ENCODE measurements at places on chromosomes 12 and 14.

DNA sequence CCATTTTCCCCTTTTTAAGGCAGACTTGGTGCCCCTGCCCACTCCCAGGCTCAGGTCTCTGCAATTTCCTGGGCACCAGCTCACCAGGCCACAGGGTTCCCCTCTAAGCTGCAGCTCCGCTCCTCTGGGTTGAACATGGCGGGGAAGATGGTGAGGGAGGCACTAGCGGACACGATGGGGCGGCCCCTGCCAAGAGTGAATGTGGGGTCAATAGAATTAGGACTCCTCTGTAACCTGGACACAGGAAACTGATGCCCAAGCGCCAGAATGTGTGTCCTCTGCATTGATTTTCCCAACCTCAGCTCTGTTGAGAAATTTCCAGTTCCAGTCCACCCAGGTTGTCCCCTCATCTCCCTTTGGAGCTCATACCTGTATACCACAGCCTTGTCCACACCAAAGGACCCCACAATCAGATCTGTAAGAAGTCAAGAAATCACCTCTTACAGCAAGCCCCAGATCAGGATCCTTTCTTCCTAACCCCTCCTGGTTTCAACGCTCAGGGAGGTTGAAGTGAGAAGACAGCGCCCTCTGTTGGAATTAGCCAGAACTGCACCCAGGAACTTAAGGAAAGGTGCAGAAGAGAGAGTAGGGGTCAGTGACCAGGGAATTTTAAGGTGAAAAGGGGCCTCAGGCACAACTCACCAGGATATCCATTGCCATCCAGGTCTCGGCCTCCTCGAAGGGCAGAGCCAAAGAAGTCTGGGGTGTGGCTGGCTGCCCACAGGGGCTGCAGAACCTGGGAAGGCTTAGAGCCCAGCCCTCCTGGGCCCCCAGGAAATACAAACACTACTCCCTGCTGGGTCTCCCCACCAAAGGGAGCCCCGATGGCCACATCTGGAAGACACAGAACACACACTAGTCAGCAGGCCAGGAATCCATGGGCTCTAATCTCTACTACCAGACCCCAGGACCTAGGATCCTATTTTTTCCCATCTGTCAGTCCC is 14.7 kb downstream of the ITGA5 start:
- DNase-seq = no peak

- no peak for DNase-seq
These were observed 90.7 kb downstream of the SINHCAF start for GRCh38 chr12:31234955-31235867.

DNA sequence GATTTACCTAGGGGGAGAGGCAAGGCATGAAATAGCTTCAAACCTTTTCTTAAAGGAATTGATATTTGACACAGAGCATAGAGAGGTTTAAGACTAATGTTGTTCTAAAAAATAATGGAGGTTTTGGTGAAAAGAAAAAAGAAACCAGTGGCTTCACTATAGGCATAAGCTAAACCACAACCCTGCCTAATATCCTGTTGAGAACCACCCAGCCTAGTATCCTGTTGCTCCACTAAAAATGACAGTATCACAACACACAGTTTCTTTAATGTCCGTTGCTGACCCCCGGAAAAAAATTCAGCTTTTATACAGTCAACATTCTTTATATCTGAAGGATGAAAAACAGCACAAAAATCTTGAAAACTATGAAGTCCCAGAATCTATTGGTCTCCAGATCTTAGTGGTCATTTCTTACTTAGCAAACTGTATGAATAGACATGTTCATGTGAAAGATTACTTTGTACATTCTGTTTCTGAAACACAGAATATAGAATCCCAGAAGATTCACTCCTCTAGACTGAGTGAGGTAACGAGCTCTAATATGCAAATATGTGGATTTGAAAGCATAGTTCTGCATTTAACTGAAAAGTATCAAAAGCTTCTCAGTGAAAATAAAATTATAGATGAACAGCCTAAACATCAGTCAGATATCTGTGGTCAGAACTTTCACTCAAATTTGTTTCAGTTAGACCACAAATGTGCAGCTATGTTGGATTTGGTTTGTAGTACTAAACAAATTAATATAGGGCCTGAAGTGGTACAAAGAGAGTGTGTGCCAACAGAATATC is 40.5 kb downstream of the GALC start:
- DNase-seq = no peak

DNA sequence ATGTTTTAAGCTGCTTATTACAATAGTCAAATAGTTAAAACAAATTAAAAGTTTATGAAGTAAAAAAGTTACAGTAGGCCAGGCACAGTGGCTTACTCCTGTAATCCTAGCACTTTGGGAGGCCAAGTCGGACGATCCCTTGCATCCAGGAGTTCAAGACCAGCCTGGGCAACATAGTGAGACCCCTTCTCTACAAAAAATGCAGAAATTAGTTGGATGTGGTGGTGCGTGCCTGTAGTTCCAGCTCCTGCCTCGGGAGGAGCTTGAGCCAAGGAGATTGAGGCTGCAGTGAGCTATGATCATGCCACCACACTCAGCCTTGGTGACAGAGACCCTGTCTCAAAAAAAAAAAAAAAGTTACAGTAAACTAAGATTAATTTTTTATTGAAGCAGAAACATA is 142.6 kb downstream of the MIPOL1 start:
- DNase-seq = no peak

Measured in right atrium auricular region (tissue), 2 donors.